ENCODE measurements at places on chromosomes 2 and 18.

DNA sequence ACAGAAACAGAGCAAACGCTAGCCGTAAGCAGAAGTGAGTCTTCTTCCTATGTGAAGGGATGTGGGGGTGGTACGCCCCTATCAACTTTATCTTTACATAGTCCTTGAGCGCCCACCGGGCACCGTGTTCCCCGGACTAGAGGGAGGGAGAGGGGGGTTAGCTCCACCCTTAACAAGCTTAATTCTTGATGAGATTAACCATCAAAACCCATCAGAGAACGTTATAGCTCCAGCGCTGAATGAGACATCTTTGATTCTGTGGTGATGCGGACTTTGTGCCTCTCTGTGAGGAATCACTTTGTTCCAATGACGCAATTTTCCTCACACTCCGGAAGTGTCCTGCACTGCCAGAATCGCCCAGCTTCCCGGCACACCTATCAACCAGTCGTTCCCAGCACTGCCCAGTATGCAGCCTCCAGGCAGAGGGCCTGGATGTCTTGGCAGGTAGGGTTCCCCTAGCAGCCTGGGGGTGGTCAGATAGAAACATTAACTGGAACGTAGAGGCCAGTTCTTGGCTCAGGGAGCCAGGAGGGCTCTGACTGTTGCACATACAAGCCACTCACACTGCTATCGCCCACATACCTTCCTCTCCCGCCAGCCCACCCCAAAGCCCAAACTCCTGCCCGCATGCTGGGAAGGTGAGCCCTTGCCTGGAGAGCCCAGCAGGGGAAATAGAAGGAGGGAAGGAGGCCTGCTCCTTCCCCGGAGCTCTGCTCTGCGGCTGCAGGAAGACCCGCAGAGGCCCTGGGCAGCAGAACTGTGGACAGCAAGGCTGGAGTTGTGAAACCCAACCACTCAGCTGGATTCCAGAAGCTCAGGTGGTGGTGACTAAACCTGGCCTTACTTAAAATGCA, 1.9 kb upstream of the ODC1 start:
- DNase-seq: no peak

DNA sequence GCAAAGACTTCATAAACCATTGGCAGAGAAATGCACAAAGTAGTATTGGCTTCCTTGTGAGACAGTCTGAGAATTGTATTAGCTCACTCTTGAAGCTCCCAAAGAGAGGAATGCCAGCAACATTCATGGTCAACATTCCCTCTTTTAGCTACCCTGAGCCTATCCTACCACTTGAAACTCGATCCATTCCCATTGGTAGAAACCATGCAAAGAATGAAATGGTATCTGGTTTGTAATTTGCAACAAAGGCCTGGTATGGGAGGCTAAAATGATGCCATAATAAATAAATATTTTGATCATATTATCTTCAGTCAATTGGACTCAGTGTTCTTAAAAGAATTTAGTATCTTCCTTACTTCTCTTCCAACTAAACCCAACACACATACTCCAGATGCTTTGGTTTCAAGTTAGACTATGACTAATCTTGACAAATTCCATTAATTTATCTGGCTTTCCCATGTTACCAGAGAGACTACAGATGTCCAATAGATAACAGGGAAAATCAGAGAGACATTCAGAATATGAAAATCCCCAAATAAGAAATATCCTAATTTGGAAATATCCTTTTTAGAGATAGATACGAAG, 102.9 kb downstream of the DHRS9 start:
- DNase-seq: no peak

GRCh38 chr2:29222381-29223179, 107.4 kb downstream of the CLIP4 start:
- no peak for DNase-seq

DNA sequence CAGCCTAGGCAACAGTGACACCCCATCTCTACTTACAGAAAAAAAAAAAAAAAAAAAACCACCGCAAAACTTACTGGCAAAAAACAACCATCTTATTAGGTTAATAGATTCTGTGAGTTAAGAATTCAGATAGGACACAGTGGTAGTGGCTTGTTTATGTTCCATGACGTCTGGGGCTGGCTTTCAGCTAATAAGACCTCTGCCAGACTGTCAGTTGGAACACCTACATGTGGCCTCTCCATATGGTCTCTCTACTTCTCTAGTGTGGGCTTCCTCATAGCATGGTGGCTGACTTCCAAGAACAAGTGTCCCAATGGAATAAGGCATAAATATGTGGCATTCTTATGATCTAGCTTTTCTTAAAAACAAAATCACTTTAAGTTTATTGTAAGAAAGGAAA, 94.0 kb upstream of the OTX1 start:
- DNase-seq: no peak

DNA sequence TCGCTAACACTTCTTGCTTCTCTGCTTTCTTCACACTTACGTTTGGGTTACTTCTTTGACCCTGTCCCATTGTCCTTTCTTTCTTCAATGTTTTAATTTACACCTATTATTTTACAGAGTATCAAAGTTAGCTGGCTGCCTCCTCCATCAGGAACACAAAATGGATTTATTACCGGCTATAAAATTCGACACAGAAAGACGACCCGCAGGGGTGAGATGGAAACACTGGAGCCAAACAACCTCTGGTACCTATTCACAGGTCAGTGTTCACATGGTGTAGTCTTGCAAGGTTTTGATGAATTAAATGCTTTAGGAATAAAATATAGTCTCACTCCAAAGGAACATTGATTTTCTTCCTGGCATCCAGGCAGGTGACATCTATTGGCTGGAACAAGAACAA, 919.0 kb downstream of the MBD2 start:
- no peak for DNase-seq

GRCh38 chr2:161983866-161984265, 90.1 kb downstream of the DPP4 start:
- DNase-seq: no peak

- DNase-seq: no peak
Measured at GRCh38 chr2:69067866-69068265, 54.9 kb downstream of the ANTXR1 start.

DNA sequence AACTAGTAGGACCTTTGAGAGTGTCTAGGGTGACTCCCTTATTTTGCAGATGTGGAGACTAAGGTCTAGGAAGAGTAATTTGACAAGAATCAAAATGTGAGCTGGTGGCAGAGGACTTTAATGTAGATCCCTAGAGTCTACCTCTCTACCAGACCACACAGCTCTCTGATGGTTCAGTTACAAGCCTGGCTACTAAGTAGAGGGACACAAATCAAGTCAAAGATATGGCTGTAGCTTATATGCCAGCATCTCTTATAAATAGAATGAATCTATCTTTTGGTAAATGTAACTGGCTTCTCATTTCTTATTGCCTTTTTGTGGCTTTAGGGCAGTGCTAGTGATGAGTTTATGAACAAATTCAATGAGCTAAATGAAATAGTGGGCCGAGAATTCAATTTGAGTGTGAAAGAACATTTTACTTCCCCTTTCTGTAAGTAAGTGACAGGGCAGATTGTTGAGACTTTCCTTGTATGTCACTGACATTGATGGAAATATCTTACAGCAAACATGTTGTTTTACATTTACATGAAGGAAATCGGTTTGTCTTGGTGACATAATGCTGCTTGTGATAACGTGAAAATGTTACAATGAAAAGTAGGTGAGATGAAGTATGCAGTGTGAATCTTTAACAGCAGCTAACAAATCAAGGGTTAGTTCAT, 28.3 kb downstream of the CSRNP3 start:
- peak; percentile 45 for DNase-seq

DNA sequence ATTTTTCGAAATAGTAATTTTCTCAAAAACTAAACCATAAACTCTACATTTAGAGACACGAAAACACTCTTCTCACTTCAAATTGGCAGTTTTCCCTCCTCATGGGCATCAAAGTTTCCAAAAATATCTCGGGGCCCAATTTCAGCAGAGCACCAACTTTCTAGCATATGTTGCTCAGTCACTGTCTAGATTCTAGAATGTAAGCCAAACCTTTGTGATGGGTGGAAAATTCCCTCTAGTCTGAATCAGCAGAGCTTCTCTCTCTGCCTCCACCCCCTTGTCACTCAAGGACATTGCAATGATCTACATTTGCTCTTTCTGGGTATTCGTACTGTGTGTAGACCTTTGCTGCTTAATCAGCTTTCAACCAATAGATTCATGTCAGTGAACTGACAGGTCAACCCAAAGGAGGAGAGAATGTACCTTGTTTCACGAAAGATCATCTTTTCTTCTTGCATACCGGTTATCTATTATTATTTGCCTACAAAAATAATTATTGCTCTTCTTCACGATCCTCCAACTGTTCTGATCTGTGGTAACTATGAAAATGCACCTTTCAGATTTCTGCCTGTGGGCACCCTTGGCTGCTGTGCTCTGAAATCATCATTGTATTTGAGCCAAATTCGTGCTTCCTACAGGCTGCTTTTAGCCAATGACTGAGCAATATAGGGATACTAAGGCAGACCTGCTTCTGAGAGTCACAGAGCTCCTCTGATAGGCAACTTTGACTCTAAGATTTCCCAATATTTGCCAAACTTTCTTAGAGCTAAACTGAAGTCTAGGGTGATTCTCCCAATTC, 38.7 kb upstream of the GLS start:
- DNase-seq: no peak

GRCh38 chr18:58288921-58289797, 245.1 kb downstream of the NEDD4L start:
- DNase-seq: no peak

- DNase-seq: no peak
Measured at GRCh38 chr2:60336442-60337141, 216.9 kb downstream of the BCL11A start.

DNA sequence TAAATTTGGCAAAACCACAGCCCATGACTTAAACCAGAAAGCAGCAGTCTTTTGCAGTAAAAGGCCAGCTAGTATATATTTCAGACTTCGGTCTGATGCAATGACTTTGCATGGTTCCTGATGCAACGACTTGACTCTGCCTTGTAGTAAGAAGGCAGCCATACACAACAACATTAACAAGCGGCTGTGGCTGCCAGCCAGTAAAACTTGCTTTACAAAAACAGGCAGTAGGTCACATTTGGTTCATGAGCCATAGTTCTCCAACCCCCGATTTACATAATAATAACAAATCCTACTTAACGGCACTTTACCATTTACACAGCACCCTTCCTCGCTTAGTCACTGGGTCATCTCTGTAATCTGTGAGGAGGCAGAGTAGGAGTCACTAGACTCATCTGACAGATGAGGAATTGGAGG, 410.3 kb downstream of the LRATD1 start:
- no peak for DNase-seq

DNA sequence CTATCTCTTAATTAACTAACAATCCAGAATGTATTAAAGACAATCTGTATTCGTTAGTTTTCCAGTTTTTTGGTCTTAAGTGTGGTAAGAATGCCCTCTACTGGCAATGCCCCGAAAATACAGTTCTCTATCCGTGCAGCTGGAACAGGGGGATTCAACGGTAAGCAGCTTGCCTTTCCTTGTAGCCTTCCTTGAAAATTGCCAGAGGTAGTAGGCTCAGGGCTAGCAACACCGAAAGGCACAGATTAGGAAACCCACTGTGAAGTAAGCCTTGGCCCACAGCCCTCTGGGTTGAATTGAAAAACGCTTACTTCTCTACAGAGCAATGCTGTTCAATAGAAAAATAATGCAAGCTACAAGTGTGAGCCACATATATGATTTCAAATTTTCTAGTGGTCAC, 17.1 kb upstream of the VPS4B start:
- DNase-seq: peak; percentile 75

DNA sequence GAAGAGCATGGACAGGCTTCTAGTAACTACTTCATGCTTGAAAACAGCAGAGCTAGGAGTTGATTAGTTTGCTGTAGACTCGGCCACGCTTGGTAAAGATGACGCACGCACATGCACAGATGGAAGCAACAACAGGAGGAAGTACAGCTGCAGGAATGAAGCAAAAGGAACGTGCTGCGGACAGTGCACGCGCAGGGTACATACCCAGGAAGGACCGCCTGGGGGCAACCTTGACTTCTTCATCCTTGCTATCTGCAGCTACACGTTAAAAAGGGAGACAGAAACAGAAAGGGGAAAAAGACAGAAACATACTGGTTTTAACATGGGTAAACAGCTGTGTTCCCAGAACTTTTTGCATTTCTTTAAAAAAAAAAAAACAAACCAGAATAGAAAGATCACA, 17.7 kb downstream of the SLC66A2 start:
- no peak for DNase-seq

DNA sequence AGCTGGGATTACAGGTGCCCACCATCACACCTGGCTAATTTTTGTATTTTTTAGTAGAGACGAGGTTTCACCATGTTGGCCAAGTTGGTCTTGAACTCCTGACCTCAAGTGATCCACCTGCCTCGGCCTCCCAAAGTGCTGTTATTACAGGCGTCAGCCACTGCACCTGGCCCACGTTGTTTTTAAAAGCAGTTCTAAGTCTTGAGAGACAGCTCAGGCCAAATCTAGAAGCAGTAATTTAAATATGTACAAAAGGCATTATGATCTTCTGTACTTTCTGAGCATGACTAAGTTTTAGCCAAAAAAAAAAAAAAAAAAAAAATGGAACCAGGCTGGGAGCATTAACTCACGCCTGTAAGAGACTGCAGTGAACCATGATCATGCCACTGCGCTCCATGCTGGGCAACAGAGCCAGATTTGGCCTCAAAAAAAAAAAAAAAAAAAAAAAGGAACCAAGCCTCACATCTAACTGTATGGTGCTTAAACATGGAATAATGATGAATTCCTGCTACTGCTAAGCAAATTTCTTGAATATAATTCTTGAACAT, 4.0 kb downstream of the ABHD3 start:
- DNase-seq: no peak

Measured in hematopoietic multipotent progenitor cell (in vitro differentiated cells).